ENCODE measurements at places on chromosomes 5 and 9. TPM values are rescaled to one million over a fixed set of nuclear protein-coding genes. Genes with fewer than 3 reads are reported as not detected.

GRCh38 chr9:13109781-13110180 lies 169.7 kb downstream of the MPDZ start:
- DNase-seq: no peak

GRCh38 chr9:113786071-113786470 lies 90.0 kb upstream of the ZNF618 start:
- no peak for DNase-seq

DNA sequence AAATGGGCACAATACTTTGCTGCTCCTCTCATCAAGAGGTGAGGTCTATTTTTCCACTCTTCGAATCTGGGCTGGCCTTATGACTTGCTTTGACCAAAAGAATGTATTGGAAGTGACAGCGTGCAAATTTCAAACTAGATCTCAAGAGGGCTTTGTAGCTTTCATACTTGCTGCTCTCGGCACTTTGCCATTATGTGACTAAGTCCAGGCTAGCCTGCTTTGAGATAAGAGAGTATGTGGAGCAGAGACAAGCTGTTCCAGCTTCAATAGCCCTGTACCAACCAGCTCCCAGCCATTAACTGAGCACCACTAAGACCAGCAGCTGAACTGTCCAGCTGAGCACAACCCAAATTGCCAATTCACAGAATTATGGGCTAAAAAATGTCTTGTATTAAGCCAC lies 124.6 kb downstream of the ACER2 start:
- DNase-seq: no peak

GRCh38 chr5:148561801-148562311 lies 92.5 kb downstream of the HTR4 start:
- DNase-seq: no peak

GRCh38 chr9:132993511-132993939 lies 15.0 kb downstream of the GFI1B start:
- no peak for DNase-seq

DNA sequence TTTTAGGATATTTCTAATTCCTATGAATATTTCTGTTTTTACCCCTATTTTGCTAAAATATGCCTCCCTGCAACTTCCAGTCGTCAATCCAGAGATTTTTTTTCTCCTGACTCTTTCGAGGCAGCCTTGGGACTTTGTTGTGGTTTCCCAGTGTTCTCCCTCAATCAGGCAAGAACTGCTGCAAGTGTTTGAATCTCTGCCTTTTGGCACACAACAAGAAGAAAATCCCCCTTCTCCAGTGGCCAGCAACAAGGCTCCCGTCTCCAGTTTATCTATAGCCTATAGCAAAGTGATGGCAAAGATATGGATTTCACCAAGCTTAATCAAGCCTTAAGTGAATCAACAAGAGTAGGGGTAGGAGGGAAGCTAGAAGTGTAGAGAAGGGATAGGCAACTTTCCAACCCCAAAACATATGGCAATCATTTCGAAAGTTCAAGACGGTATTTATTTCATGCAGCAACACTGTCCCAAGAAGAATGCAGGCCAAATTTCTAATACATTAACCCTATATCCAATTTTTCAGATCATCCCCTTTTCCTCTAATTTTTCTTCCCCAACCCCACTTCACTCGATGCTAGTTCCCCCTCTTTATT lies 37.7 kb upstream of the PAPPA start:
- DNase-seq: no peak

DNA sequence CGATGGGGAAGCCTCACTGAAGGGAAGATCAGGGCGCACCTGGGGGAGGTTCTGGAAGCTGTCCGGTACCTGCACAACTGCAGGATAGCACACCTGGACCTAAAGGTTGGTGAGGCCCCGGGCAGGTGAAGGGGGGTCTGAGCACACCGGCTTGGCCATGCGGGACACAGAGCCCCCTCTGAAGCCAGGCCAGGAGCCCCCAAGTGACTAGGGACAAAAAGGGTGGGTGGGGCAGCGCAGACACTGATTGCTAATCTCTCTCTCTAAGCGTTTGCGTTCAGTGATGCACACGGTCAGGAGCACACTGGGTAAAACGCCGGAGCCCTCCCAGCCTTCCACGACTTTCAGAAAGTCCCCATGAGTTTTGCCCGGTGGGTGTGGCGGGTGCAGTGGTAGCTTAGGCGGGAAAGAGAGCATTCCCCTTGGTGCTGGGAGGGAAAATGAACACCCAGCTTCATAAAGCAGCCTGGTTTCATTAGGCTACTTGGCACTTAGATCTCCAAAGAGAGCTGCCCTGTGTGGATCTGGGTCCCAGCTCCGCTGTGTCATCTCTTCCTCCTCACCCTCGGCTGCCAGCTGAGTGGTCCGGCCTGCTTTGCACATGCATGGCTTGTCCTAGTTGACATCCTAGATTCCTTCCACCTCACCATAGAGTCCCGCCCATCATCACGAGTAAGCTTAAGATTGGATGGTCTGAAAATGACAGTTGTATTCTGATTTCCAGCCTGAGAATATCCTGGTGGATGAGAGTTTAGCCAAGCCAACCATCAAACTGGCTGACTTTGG lies 74.2 kb upstream of the OTULINL start:
- DNase-seq: no peak

GRCh38 chr9:126154869-126155268 lies 171.8 kb upstream of the MVB12B start:
- no peak for DNase-seq

DNA sequence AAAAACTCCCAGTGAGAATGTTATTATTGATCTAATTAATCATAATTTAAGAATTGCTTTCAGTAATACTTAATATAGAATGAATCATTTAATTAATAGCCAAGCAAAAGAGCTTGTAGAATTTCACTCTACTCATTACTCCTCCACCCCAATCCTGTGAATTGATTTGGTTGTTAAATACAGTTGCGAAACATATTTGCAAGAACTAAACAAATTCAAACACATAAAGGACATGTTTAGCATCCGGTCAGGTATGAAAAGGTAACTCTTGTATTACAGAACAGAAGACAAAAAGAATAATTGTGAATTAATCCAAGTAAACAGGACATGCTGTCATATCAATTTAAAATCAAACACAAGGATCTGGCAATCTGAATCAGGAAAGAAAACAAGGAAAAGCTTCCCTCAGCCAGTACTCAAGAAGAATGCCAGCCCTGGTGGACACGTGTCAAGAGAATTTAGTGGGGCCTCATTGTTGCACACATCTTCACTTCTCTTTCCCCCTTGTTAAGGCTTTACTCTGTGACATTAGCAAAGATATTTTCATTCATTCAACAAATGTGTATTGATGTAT lies 89.4 kb upstream of the SLC12A2 start:
- no peak for DNase-seq

GRCh38 chr5:55429613-55430253 lies 105.0 kb downstream of the PLPP1 start:
- no peak for DNase-seq

DNA sequence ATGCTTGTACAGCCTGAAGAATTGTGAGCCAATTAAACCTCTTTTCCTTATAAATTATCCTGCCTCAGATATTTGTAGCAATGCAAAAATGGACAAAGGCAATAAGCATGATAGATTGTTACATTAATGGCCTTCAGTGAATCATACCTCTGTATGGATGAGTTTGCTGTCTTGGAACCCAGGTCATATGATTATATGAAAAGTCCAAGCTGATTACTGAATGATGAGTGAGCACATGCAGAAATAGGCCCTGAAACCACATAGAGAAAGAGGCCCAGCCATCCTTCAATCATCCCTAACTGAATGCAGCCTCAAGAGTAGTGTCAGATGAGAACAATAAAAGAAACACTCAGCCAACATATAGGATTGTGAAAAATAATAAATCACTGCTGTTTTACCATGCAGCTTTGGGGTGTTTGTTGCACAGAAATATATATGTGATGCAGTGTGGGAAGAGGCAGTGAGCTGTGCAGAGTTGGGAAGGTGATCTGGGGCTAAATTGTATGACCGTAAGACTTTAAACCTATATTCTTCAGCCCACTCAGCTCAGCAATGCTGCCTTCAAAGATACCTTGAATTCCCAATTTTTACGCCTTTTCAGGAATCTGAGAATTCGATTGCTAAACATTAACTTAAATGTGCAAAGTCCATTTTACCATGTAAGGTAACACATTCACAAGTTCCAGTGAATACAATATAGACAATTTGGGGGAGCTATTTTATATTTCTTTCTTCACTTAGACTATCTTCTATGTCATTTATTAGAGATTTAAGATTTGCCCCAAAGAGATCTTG lies 36.3 kb upstream of the SHISAL2B start:
- DNase-seq: no peak

DNA sequence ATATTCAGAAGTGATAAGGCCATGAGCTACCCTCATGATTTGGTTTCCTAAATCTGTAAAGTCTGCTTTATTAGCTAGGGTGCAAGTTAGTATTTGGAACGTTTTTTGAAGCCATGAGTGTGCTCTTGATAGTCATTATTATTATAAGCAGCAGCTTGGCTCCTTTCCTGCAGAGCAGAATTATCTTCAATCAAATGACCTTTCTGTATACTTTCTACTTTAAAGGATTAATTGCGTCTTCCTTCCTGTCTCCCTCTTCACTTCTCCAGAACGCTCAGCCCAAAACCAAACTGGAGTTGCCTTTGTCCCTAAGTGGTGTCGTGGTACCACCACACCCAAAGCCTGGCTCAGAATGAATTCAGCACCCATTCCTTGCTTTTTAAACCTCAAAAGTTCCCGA lies 211.3 kb downstream of the ARHGAP26 start:
- DNase-seq: no peak

- DNase-seq: no peak
Measured at GRCh38 chr5:38465061-38465460, 91.4 kb downstream of the LIFR start.

- DNase-seq: no peak
Measured at GRCh38 chr5:64595031-64595855, 89.4 kb downstream of the RGS7BP start.

DNA sequence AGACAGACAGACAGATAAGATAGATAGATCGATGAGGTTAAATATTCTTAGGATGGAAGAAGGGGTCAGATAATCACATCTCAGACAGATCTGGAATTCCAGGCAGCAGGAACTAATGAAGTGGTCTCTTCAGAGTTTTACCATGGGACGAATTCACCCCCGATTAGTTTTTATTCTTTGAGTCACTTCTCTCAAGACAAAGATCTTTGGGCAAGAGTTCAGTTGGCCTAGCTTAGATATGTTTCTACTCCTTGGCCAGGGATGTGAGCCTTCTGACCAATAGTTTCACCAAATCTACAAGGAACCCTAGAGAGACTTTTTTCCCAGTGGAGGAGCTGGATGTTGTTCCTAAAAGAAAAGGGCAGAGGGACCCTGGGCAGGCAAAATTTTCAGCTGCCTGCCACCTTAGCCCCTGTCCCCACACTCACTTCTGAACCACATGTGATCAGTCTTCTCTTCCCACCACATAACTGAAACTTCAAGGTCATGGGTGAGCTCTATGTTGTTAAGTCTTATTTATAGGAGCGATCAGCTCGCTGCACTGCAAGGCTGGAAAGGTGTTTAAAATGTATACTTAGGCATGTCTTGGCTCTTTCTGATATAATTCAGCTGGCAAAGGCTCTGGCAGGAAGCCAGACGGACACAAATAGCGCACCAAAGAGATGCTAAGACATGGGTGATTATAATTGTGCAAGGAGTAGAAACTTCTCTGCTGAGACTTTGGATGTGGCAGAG lies 132.9 kb downstream of the PALM2AKAP2 start:
- no peak for DNase-seq

- no peak for DNase-seq
Measured at GRCh38 chr5:126499853-126500342, 76.7 kb downstream of the GRAMD2B start.

DNA sequence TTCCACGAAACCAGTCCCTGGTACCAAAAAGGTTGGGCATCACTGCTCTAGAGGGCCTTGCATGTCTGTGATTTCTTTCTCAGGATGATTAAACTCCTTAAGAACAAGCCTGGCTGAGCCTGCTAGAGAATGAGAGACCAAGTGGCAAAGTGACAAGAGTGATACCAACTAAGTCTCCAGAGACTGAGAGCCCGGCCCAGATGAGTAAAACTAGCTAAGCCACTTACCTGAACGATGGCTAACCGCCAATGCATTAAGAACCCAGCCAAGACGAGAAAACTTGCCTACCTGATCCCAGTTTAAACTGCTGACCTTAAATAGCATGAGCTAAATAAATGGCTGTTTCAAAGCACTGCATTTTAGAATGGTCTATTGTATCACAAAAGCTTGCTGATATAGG lies 5.6 kb upstream of the CCDC152 start:
- DNase-seq: no peak

DNA sequence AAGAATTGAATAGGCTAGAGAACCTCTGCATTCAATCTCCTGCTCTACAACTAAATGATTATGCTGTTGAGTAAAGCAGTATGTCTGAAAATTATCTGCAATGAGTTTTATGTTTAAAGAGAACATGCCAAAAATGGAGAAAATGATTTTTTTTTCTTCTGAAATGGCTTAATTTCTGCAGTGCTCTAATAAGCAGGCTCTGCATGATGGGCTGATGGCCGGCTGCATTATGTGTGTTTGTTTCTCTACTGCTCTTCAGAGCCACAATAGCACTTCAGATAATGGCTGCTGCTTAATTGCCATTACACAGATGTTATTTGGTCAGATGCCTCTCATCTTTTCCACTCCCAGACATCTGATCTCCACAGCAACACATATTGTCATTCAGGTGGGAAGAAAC lies 286.4 kb upstream of the DMAC1 start:
- no peak for DNase-seq

DNA sequence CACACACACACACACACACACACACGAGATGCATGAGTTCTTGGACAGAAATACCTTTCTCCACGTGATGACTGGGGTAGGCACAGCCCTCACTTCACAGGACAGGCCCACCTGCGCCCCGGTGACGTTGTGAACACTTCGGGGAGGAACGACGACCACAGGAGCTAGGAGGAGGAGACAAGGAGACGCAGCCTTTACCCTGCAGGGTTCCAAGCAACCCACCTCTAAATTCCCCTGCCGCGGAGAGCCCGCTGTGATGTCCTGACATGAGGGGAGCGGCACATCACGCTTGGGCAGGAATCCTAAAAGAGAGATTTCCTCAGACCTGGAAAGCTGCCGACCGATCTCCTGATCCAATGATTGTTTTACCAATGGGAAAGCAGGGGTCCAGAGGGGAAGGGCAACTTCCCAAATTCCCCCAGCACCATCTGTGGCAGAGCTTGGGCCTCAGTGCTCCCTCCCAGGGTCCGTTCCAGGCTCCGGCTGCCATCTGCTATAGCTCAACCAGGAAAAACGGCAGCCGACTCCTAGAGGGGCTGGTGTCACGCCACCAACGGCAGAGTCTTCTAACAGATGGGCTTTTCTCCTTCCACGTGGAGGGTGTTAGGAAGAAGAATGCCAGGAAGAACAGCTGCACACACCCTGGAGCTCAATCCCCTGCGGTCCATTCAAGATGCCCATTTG lies 10.1 kb downstream of the IGFBPL1 start:
- DNase-seq: peak; percentile 75

GRCh38 chr5:2003690-2004365 lies 121.1 kb upstream of the IRX4 start:
- DNase-seq: no peak

The ZDHHC11B gene
- total RNA-seq: 42.8 TPM

The SLC38A9 gene
- 40.1 TPM for total RNA-seq

The UGCG gene
- 16.0 TPM for total RNA-seq

The CNTNAP3B gene
- 10.1 TPM for total RNA-seq

The TRIM14 gene
- total RNA-seq: 0.71 TPM

The KIF24 gene
- total RNA-seq: 0.78 TPM

The C9orf85 gene
- 11.1 TPM for total RNA-seq

The GLT6D1 gene
- not detected for total RNA-seq

The HK3 gene
- total RNA-seq: not detected

The HACD4 gene
- 0.10 TPM for total RNA-seq

The ATG12 gene
- 67.3 TPM for total RNA-seq

The NPR3 gene
- total RNA-seq: not detected

The GABRP gene
- not detected for total RNA-seq

The FCN2 gene
- total RNA-seq: not detected

The GARIN3 gene
- not detected for total RNA-seq
